ENCODE measurements at places on chromosomes 2 and 18.

- no peak for DNase-seq
Measured at GRCh38 chr2:186653511-186653910, 40.3 kb upstream of the FAM171B start.

- DNase-seq, result no peak
Measured at GRCh38 chr2:156340804-156341451, 8.4 kb upstream of the NR4A2 start.

DNA sequence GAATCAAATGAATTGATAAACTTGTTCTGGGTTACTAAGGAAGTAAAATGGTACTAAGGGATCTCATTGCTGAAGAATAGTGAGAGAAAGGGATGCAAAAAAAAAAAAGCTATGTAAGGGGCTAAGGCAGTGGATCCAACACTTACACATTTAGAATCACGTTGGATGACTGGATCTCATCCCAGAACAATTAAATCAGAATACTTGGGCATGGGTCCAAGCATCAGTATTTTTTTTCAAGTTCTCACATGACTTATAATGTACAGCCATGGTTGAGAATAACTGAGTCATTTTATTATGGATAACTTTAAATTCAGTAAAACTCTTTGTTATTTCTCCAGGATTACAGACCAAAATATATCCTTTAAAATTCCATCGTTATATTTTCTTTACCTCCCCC lies 8.5 kb downstream of the DSC1 start:
- DNase-seq, result no peak

DNA sequence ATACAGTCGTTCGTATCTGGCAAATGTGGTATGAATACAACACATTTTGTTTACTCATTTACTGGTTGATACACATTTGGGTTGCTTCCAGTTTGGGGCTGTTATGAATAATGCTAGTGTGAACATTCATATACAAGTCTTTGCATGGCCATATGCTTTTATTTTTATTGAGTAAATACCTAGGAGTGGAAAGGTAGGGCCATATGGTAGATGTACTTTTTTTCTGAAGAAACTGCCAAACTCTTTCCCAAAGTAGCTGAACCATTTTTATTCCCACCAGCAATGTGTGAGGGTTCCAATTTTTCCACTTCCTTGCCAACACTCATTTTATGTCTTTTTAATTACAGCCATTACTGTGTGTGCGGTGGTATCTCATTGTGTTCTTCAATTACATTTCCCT lies 496.2 kb upstream of the NRXN1 start:
- DNase-seq, result no peak

DNA sequence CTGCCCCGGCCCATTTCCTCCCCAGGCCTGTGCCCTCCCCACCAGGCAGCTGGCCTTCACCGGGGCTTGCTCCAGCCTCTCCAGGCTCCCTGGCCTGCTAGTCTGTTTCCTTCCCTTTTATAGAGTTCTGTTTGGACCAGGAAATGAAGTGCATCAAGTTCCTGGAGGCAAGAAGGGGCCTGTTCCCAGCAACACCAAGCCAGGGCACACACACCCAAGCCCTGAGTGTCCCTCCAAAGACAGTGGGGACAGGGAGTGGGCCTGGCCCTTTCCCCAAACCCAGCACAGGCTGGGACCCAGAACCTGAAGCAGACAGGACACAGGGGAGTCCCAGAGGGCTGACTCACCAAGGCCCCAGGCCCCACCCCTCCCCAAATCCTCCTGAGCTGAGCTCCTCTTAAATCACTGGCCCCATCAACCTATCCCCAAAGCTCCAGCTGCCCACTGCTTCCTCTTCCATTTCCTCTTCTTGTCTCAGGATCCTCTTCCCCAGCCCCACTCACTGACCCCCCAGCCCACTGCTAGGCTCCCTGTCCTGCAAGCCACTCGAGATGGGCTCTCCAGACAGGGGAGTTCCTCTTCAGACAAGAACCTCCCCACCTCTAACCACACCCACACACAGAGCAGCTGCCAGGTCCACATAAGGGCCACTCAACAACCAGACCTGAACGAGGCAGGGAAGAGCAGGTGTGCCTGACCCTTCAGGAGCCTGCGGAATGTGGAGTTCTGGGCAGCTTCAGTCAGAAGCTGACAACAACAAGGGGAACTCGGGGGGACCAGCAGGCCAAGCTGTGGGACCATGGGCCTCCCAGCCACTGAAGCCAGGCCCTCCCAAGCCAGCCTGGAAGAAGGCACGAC lies 74.2 kb downstream of the TNS1 start:
- DNase-seq, result no peak

DNA sequence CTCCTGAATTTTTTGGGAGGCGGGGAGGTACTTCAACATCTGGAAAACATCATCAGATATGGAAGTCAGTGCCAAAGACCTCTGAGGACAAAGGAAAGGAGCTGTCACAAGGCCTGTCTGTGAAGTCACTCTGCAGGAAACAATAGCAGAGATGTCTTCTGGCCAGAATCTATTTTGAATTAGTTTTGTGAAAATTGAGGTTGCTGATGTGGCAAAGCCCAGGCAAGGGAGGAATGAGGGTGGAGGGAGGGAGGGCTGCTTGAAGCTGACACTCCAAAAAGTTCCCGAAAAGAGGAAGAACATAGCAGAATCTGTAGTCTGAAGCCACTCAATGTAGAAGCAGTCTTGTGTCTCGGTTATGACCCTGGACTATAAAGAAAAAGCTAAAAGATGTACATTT lies 151.1 kb upstream of the LHCGR start:
- no peak for DNase-seq

DNA sequence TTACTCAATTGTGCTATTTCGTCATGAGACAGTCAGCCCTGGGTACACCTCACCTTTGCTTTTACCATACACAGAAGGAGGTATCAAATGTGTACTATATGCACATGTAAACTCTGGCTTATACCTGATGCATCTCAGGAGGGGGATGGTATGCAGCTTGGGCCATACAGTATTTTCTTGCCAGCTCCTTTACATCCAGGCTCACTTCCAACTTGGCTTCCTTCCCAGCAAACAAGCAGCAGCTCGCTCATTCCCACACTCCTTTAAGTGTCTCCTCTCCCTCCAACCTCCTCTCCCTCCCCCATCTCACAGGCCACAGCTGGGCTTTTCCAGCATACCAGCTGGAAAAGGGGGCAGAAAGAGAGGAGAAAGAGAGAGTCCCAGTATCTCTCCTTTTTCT lies 9.6 kb downstream of the MARCHF4 start:
- DNase-seq, result no peak

DNA sequence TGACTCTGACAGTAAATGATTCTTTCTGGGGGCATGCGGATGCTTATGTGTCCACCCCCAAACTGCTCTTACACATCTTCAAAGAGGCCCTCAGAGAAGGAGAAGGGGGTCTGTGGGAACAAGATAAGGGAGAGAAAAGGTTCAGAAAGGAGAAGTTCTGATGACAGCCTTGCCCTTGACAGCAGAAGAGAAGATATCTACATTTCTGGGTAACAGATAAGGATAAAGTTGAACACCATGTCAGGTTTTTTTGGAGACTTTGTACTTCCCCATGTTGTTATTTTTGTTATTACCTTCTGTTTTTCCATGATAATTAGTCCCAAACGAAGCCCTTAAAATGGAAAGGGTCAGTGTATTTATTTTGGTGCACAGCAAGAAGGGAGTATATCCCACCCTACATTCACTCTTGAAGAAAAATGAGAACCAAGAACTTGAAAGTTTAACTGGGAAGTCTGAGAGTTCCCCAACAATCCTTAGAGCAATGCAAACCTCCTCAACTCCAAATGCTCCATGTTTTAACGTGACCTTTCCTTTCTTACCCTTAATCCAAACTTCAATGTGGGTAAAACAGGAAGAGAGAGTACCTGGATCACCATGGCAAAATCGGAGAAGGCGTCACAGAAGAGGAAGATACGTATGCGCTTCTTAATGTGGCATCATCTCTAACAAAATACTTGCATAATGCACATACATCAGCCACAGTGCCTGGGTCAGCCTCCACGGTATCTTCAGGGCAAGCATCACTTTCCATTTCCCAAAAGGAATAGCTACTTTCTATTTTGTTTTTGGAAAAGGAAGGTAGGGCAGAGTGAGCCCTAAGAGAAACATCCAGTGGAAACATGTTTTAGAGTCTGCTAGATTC lies 264.6 kb upstream of the STON1 start:
- DNase-seq, result no peak

GRCh38 chr2:235270956-235271355 lies 222.9 kb upstream of the AGAP1 start:
- DNase-seq, result peak; percentile 27

- no peak for DNase-seq
Measured at GRCh38 chr2:229970406-229970805, 48.1 kb downstream of the FBXO36 start.

- DNase-seq, result no peak
Measured at GRCh38 chr2:61268249-61268648, 106.3 kb downstream of the C2orf74 start.

DNA sequence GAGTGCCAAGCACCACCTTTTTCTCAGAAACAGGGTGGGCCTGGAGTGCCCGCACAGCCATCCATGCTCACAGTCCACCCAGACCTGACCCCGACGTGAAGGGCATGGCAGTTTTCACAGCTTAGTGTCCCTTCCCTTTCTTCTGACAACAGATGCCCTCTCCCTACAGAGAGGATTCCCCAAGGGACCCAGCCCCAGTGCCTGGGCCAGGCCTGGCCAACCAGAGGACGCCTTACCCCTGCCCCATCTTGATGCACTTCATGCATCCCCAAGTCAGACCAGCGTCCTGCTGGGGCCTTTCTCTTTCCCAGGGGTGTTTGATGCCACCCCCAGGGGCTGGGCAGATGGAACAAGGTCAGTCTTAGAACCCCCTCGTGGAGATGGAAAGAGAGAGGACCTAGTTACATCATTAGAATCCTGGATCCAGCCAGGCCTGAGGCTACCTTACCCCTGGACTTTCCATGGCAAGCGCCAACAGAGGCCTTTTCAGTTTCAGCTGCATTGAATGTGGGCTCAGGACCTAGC lies 3.8 kb downstream of the ANKMY1 start:
- no peak for DNase-seq

- DNase-seq, result no peak
Measured at GRCh38 chr2:97718051-97718882, 4.9 kb downstream of the ZAP70 start.

DNA sequence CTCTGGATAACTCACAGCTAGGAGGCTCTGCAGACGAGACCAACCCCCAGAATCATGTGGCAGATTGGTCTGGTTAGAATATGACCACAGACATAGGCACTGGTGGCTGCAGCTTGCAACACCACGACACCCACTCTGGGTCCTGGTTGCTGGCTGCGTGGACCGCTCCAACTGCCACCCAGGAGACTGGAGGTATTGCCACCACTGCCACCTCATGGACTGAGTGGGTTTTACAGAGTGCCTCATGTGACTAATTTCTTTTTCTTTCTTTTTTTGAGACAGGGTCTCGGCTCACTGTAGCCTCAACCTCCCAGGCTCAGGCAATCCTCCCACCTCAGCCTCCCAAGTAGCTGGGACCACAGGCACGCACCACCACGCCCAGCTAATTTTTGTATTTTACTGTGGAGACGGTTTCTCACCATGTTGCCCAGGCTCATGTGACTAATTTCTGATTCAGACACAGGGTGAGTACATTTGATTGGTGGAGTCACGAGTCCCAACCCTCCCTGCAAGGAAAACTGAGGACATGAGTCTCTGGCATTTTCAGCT lies 29.9 kb upstream of the NT5DC4 start:
- DNase-seq, result no peak

DNA sequence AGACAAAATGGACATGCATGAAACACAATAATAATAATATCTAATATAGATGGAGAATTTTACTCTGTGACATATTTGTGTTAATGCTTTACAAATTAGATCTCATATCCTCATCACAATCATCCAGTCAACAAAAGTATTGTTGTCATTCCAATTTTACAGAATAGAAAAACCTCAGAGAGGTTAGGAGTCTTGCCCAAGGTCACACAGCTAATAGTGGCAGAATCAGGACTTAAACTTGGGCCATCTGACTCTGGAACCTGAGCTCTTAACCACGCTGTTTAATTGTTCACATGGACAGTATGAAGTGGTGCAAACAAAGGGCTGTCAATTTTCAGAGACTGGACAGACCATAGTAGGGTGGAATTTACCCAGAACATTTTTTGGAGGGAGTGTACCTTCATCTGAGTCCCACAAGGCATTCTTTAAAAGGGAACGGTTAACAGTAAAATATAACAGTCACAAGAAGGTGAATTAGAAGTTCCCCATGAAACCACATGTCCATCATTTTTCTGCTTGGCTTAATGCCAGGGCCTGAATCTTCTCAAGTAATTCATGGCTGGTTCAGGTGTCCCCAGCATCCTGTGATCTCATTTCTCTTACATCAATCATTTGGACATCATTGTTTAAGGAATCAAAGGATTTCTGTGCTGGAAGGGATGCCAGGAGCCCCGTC lies 35.4 kb upstream of the CCDC93 start:
- DNase-seq, result no peak

- DNase-seq, result no peak
Measured at GRCh38 chr2:188776634-188777033, 197.5 kb upstream of the COL3A1 start.

- DNase-seq, result no peak
Measured at GRCh38 chr2:169478339-169478738, 955 bp upstream of the BBS5 start.

DNA sequence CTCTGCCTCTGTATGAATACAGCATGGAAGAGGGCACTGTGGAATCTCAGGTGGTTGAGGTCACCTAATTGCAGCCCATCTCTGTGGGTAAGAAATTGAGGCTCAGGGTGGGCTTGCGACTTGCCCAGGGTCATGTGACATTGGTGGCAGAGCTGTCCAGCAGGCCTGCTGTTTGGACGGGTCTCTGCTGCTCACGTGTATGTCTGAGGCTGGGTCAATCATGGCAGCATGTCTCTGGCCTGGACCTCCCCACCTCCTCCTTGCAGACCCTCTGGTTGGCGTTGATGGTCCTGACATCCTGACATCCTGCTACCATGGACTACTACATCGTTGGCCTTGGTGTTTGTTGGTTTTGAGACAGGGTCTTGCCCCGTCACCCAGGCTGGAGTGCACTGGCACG lies 64.3 kb upstream of the HPCAL1 start:
- DNase-seq, result no peak

DNA sequence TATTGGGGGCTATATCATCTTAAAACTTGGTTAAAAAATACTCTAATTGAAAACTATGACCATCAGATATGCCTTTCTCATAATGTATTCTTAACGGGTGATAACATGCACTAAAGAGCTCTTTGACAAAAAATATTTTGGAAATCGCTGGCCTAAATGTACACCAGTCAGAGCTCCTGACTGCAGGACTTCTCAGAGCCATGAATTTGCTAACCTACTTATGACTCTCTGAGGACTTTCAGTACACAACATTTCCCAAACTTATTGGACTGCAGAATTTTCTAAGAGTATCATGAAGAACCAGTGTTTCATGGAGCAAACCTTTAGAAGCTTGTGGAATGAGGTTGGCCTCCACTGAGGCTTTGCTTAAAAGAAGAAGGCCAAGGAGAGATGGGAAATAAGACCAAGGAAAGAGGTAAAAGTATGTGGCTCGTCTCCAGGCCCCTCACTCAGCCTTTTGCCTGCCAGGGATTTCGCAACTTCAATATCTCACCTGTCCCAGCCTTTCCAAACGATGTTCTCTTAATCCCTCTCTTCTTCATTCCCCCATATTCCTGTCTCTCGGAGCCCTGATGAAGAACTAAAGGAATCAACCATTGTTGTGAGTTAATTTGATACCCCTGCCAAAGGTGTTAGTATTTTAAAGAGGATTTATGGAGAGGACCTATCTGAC lies 88.8 kb upstream of the EPC2 start:
- DNase-seq, result no peak
